ENCODE measurements at places on chromosomes 1 and 21.
A peak's percentile ranks its signal among the peaks of the same experiment; 100 is the strongest.

DNA sequence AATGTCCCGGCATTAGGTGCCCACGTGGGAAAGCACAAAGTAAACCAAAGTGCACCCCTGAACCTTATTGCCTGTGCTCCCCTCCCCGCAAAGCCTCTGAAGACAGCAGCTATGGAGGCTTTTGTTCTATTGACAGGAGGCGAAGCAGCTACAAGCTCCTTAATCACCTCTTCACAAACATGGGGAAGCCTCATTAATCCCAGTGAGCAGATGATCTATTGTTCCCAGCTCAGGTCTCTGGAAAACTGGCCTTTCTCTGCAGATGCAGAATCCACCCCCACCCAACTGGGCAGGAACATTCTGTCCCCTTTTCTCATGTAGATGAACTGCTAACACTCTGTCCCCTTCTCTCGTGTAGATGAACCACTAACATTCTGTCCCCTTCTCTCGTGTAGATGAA is 190.5 kb upstream of the CSF3R start:
- H3K27me3 ChIP-seq, result peaks cover 11% of the 10 kb centered on the region
- DNase-seq, result no peak

DNA sequence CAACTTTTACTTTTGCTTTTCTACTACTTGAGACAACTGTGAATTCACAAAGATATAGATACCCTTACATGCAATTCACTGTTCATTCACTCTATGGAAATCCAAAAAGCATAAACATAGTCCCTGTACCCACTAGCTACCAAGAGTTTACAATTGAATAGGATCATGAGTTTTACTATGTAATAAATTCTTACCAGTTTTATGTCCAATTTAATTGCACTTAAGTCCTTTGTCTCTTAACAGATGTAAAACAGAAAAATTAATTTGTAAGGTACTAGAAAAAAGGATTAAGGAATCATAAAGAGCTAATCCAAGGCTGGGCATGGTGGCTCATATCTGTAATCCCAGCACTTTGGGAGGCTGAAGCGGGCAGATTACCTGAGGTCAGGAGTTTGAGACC is 24.4 kb downstream of the DIPK1A start:
- H3K27me3 ChIP-seq, result no peaks in the 10 kb centered on the region
- H3K4me3 ChIP-seq, result no peak overlapping the region
- H3K27ac ChIP-seq, result peak overlapping the region; percentile 60
- no peak for DNase-seq
- H3K4me1 ChIP-seq, result peaks cover 36% of the 10 kb centered on the region
- H3K36me3 ChIP-seq, result peaks cover 3% of the 10 kb centered on the region

GRCh38 chr1:234917495-234918180 is 211.0 kb downstream of the TOMM20 start:
- no peak for DNase-seq
- H3K36me3 ChIP-seq, result no peaks in the 10 kb centered on the region
- H3K4me1 ChIP-seq, result no peaks in the 10 kb centered on the region
- H3K27ac ChIP-seq, result no peak overlapping the region
- no peak overlapping the region for H3K4me3 ChIP-seq

DNA sequence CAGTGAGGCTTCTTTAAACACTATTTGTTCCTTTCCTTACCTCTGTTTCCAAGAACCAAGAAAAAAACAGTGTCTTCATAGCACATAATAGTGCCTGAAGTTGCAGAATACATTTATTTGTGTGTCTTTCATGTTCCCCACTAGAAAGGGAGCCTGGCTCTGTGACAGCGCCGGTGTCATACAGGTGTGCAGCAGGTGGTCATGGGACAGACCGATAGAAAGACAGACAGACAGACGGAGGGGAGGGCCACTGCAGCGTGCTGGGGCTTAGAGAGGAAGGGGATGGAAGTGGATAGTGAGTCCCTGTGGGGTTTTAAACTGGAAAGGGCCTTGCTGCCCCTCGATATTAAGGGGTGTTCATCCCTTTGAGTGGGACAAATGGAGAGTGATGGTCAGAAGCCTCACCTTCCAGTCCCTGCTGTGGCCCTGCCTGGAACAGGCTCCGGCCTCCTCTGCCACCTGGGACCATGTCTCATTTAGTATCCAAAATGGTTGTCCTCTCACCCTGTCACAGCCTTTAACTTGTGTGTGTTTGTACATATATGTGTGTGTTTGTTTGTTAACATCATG is 152.9 kb downstream of the PGBD5 start:
- no peaks in the 10 kb centered on the region for H3K27me3 ChIP-seq
- peaks cover 2% of the 10 kb centered on the region for H3K36me3 ChIP-seq
- DNase-seq, result no peak
- no peak overlapping the region for H3K4me3 ChIP-seq
- peaks cover 27% of the 10 kb centered on the region for H3K4me1 ChIP-seq

DNA sequence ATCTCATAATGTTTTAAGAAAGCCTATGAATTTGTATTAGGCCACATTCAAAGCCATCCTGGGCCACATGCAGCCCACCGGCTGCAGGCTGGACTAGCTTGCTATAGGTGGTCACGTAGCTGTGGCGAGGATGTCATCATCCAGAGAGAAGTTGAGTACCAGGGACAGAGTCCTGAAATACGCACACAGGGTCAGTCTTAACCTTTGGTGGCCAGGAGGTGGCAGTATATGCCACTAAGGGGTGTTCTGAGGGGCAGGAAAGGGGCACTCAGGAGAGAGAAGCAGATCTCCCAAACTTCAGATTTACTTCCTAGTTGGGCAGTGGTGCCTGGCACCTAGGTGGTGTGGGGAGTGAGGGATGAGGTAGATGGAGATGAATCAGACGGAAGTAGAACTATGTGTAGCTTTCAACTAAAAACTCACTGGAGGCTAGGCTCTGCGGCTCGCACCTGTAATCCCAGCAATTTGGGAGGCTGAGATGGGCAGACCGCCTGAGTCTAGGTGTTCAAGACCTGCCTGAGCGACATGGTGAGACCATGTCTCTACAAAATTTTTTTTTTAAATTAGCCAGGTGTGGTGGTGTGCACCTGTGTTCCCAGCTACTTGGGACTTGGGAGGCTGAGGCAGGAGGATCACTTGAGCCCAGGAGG is 16.3 kb upstream of the CDK18 start:
- no peak overlapping the region for H3K27ac ChIP-seq
- no peaks in the 10 kb centered on the region for H3K36me3 ChIP-seq
- H3K27me3 ChIP-seq, result peaks cover 25% of the 10 kb centered on the region
- H3K4me3 ChIP-seq, result no peak overlapping the region

- no peaks in the 10 kb centered on the region for H3K4me1 ChIP-seq
- peaks cover 11% of the 10 kb centered on the region for H3K27me3 ChIP-seq
- no peak overlapping the region for H3K4me3 ChIP-seq
Observed at GRCh38 chr1:177043597-177043996, 120.9 kb downstream of the ASTN1 start.

DNA sequence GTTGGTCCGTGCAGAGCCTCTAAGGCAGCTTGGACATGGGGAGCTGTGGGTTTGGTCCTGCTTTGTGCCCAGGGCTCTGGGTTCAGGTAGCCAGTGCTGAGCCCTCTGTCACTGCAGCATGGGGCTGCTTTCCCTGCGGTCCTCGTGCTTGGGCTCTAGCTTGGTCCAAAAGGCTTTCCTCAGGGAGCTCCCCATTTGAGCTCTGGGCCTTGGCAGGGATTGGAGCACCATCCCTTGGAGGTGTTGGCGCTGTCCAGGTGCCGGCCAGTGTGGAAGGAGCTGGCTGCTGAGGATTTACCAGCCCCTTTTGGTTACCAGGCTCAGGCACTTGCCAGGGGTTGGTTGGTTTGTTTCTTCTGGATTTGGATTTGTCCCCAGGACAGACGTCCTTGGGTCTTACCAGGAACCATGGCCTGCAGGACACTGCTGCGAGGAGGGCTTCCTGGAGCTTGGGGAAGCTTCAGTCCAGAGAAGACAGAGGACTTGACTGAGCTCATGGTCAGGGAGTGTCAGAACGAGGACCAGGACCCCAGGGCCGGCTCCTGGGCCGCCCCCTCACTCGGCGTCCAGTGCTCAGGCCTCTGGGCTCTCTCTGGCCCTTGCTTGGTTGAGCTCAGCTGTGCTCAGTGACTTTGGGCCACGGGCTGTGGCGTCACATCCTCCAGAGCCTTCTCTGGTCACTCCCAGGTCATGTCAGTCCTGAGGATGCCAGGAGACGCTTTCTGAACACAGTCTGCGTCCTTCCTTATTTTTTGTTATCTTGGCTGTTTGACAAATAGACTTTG is 224.7 kb downstream of the CAMTA1 start:
- peaks cover 17% of the 10 kb centered on the region for H3K27me3 ChIP-seq
- DNase-seq, result no peak
- no peaks in the 10 kb centered on the region for H3K4me1 ChIP-seq
- no peak overlapping the region for H3K4me3 ChIP-seq

DNA sequence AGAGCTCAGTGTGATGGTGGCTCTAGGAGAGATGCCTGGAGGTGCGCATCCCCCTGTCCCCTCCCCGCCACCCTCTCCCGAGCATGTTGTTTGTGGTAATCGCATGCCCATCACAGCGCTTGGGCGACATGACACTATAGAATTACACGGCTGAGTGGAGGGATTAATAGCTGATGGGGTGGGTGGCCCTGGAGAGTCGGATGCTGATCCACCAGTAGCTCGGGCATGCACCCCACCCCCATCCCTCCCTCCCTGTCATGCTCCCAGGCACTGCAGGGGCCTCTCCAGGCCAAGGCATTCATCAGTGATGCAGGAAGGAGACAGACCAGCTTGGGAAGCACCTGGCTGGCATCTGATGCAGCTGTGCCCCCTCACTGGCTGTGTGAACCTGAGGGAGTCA is 159.0 kb upstream of the IGSF21 start:
- H3K4me1 ChIP-seq, result no peaks in the 10 kb centered on the region
- no peak overlapping the region for H3K27ac ChIP-seq
- peaks cover 4% of the 10 kb centered on the region for H3K36me3 ChIP-seq

DNA sequence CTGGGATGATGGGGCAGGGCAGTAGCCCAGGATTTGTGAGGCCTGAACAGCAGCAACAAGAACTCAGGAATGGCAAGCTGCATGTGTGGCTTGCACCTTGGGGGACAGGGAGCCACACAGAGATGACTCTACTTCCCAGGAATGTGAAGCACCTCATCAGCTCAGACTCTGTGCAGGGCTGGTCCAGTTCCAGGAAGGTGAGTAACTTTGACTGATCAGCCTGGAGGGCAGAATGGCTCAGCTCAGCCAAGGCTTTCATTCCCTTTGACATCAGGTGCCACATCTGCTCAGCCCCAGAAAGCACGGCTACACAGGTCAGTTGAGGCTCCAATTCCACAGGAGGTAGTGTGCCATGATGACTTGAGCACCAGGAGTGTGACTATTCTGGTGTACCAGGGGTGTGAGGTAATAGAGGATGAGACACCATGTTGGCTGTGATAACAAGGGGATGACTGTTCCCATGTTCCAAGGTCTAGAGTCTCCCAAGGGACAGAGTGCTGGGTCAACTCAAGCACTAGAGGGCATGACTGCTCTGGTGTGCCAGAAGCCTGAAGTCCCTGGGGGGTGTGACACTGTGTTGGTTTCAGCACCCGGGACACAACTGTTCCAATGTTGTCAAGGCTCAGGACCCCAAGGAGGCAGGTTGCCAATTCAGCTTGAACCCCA is 625.8 kb upstream of the ADGRL2 start:
- H3K27me3 ChIP-seq, result no peaks in the 10 kb centered on the region
- no peaks in the 10 kb centered on the region for H3K4me1 ChIP-seq
- H3K27ac ChIP-seq, result no peak overlapping the region
- no peak overlapping the region for H3K4me3 ChIP-seq

DNA sequence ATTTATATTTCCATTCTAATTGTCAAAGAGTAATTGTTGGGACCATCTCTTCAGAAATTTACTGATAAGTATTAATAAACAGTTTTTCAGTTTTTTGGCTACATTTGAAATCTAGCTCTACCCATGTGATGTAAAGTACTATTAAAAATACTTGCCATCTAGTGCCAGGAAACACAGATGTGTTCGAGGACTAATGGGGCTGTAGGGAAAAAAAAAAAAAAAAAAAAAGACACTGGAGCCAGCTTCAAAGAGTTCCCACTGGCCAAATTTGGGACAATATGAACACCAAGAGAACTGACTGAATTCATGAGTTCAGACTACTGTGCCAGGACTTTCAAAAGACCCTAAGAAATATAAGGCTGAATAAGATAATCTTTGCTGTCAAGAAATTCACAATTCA is 65.2 kb upstream of the GFI1 start:
- H3K4me3 ChIP-seq, result no peak overlapping the region
- H3K36me3 ChIP-seq, result peaks cover 14% of the 10 kb centered on the region
- no peaks in the 10 kb centered on the region for H3K27me3 ChIP-seq

- H3K4me1 ChIP-seq, result peaks cover 8% of the 10 kb centered on the region
- no peaks in the 10 kb centered on the region for H3K36me3 ChIP-seq
- DNase-seq, result no peak
- no peak overlapping the region for H3K4me3 ChIP-seq
- H3K27ac ChIP-seq, result no peak overlapping the region
Observed at GRCh38 chr1:87598429-87598828, 269.7 kb downstream of the LMO4 start.

- no peak overlapping the region for H3K27ac ChIP-seq
- peaks cover 3% of the 10 kb centered on the region for H3K27me3 ChIP-seq
Observed at GRCh38 chr1:229092377-229093237, 178.3 kb upstream of the RAB4A start.

GRCh38 chr1:212635141-212635631 is 26.6 kb downstream of the ATF3 start:
- DNase-seq, result no peak
- H3K27me3 ChIP-seq, result peaks cover 7% of the 10 kb centered on the region
- H3K36me3 ChIP-seq, result peaks cover 2% of the 10 kb centered on the region
- peak overlapping the region; percentile 3 for H3K27ac ChIP-seq
- peaks cover 10% of the 10 kb centered on the region for H3K4me1 ChIP-seq

DNA sequence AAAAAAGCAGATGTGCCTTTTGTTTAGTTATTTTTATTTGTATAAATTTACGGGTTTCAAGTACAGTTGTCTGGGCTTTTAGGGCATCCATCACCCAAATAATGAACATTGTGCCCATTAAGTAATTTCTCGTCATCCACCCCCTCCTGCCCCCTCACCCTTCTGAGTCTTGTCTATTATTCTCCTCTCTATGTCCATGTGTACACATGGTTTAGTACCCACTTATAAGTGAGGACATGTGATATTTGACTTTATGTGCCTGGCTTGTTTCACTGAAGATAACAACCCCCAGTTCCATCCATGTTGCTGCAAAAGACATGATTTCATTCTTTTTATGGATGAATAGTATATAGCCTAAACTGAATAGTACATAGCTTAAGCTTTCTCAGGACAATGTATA is 189.2 kb downstream of the ZP4 start:
- no peaks in the 10 kb centered on the region for H3K27me3 ChIP-seq
- no peak for DNase-seq
- no peak overlapping the region for H3K27ac ChIP-seq
- no peaks in the 10 kb centered on the region for H3K4me1 ChIP-seq
- H3K4me3 ChIP-seq, result no peak overlapping the region

- no peak overlapping the region for H3K4me3 ChIP-seq
- peaks cover 1% of the 10 kb centered on the region for H3K27me3 ChIP-seq
- H3K4me1 ChIP-seq, result no peaks in the 10 kb centered on the region
- no peak for DNase-seq
- H3K27ac ChIP-seq, result no peak overlapping the region
Observed at GRCh38 chr1:85957760-85958159, 198.8 kb downstream of the COL24A1 start.

GRCh38 chr1:210001751-210002150 is 63.7 kb downstream of the SYT14 start:
- no peak overlapping the region for H3K4me3 ChIP-seq
- no peaks in the 10 kb centered on the region for H3K36me3 ChIP-seq
- H3K27me3 ChIP-seq, result peaks cover 3% of the 10 kb centered on the region
- no peaks in the 10 kb centered on the region for H3K4me1 ChIP-seq
